Ascending aorta (tissue), 2 donors: ENCODE measurements at places on chromosomes 6 and 20.

- H3K36me3 ChIP-seq, result no peaks in the 10 kb centered on the region
- no peak overlapping the region for H3K4me3 ChIP-seq
- DNase-seq, result no peak
These were observed 4.0 kb downstream of the HRH3 start for GRCh38 chr20:62215991-62216635.

- no peak for DNase-seq
- H3K27me3 ChIP-seq, result no peaks in the 10 kb centered on the region
- H3K4me3 ChIP-seq, result no peak overlapping the region
- H3K36me3 ChIP-seq, result peaks cover 4% of the 10 kb centered on the region
- no peak overlapping the region for H3K27ac ChIP-seq
- H3K4me1 ChIP-seq, result no peaks in the 10 kb centered on the region
These were observed 349.9 kb downstream of the ZFAND3 start for GRCh38 chr6:38169221-38169976.

DNA sequence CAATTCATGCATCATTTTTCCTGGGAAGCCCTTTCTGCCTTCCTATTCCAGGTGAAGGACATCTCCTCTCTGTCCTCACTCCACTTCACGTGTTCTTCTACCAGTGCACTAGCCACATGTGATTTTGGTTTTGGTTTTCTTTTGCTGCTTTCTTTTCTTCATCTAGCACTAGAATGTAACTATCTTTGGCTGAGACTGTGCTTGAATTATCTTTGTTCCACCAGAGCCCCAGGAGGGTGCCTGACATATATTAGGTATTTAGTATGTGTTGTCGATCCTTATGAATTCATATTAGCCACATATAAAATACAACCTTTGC, 79.9 kb downstream of the VGLL2 start:
- H3K27ac ChIP-seq, result no peak overlapping the region
- no peak for DNase-seq
- no peaks in the 10 kb centered on the region for H3K27me3 ChIP-seq
- H3K4me1 ChIP-seq, result no peaks in the 10 kb centered on the region

DNA sequence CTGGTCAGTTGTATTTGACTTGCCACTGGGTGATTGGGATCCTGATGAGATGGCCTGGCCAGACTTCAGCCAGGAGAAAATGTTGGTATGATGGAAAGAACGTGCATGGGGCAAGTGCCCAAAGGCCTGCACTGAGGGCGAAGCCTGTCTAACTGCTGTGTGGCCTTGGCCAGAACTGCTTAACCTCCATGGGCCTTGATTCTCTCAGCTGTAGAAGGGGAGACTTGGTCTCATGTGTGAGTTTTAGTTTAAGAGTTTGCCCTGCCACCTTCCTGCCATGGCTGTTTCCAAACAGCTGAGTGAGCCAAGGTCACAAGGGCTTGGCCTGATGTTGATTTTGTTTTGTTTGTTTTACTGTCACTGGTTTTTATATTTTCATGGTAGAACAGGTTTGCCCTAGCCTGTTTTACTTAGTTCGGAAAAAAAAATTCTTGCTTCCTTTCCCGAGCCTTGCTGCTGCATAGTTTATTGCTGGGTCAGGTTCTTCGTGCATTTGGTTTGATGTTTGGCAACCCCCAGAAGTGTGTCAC, 35.3 kb downstream of the DSTN start:
- DNase-seq, result no peak
- H3K4me3 ChIP-seq, result no peak overlapping the region
- H3K4me1 ChIP-seq, result peaks cover 27% of the 10 kb centered on the region
- H3K27me3 ChIP-seq, result no peaks in the 10 kb centered on the region
- H3K36me3 ChIP-seq, result peaks cover 79% of the 10 kb centered on the region

DNA sequence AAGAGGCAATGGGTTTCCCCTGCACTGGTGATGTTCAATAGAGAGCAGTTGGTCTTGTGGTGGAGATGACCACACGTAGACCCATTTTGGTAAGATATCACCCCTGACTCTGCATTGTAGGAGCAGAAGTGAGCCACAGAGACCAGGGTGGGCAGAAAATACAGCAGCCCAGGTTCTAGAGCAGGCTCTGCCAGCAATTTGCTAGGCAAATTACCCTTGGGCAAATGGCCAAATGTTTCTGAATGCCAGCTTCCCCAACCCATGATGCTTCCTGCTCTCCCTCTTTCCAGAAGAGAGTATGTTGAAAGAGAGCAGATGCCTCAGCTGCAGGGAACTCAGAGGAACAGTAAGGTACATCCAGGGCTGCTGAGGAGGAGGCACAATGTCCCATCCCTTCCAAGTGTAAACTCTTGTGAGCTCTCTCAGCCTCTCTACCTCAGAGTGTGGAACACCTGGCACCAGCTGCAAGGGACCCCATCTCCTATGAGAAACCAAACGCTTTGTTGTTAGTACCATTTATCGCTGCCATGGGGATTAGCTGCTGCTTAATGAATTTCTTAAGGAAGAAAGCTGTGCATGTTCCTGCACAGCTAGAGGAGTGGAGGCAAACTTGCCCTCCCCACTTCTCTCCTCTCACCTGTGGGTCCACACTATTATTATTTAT, 317.5 kb upstream of the MOCS1 start:
- H3K4me3 ChIP-seq, result no peak overlapping the region
- H3K36me3 ChIP-seq, result no peaks in the 10 kb centered on the region
- no peaks in the 10 kb centered on the region for H3K4me1 ChIP-seq
- no peaks in the 10 kb centered on the region for H3K27me3 ChIP-seq
- no peak for DNase-seq
